ENCODE measurements at places on chromosomes 1 and 21.

GRCh38 chr1:68811806-68812205, 314.9 kb upstream of the DEPDC1 start:
- no peak for DNase-seq

DNA sequence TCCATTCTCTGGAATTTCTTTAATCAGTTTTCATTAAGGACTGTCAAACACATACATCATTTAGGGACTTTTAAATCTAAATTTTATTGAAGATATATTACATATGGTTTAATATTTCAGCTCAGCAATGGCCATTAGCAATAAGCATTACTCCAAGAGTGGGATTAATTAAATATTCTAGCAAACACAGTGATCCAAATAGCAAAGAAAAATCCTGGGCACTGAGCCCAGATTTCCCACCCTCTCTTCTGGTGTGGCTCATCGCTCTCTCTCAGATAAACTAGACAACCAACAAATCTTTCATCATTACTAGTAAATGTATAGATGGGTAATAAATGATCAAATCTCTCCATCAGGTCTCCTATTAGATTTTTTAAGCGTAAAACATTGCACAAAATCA, 53.5 kb upstream of the FOXD3 start:
- peak; percentile 34 for DNase-seq

- no peak for DNase-seq
Observed at GRCh38 chr1:107524301-107524700, 383.5 kb downstream of the NTNG1 start.

GRCh38 chr1:228316589-228317387, 89.8 kb downstream of the TRIM11 start:
- DNase-seq, result no peak

DNA sequence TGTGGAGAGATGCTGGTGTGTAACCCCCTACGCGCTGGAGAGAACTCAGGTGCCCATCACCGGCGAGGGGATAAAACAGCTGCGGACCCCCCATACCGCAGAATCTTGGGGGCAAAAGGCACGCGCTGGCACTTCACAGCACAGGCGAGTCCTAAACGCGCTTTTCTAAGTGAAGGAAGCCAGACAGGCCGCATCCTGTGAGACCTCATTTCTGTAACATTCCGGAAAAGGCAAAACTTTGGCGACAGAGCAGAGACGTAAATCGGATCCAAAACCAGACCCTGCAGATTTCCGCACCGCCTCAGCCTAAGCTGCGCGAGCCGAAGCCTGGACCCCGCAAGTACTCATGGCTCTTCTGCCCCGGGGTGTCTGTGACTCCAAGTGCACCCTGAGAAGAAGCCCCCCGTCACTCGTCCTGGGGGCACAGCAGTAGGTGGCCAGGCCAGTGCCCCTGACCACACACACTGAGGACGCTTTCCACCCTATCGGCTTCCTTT, 60.9 kb downstream of the SLX9 start:
- DNase-seq, result no peak

- no peak for DNase-seq
Observed at GRCh38 chr1:39152923-39153322, 51.6 kb upstream of the MACF1 start.

- no peak for DNase-seq
Observed at GRCh38 chr21:36501589-36501892, 21.6 kb upstream of the CLDN14 start.

DNA sequence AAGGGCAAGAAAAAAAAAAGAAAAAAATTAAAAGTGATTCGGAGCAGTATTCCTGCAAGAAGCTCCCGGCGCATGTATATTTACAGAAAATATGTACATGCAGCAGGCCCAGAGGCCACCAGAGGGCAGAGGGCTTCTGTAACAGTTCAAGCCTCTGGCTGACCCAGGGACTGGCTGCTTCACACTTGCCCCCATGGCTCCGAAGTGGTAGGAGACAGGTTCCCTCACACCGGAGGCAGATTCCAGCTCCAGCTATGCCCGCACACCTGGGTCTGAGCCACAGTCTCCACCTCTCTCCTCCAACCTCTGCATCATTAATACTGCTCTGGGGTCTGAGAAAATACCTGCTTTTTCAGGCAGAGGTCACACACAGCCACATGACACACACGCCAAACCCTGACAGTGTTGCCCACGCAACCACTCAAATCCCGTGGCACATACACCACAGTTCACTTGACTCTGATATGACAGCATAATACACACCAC, 2.2 kb upstream of the ARHGAP30 start:
- DNase-seq, result no peak

DNA sequence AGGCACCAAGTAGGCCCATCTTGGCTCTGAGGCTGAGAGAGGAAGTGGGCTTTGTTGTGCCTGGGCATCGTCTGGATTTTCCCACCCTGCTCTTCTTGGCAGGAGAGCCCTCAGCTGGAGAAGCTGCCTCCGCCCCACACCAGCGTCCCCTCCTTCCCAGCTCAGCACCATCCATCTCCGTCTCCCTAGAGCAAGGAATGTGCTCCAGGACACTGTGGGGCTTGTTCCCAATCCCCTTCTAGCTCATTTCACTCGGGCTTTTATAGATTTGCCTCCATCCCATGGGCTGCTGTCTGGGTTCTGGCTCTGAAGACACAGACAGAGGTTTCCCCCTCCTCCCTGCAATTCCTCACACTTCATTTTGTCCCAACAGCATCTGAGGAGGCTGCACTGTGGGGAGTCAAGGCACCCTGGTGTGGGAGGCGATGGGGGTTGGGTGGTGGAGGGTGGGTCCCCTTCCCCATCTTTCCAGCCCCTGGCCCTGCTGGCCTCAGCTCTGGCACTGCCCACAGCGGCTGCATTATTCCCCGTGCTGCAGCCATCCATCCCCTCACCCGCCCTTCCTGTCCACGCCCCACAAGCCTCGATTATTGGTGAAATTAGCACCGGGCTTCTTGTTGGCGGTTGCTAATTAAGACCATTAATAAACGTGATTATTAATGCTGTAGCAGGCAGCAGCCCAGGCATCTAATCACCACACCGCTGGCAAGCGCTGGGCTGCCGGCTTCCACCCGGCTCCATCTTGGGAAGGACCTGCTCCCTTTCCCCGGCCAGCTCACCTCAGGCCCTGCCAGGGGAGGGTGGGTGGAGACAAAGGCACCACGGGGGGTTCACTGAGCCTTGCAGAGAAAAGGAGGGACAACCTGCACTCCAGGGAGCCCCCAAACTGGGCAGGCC, 21.7 kb downstream of the RHBG start:
- no peak for DNase-seq

GRCh38 chr1:92958203-92958970, 2.9 kb downstream of the DIPK1A start:
- no peak for DNase-seq

- peak; percentile 48 for DNase-seq
Observed at GRCh38 chr1:20472860-20473711, 12.9 kb downstream of the CAMK2N1 start.

GRCh38 chr1:191026828-191027227, 549.2 kb upstream of the BRINP3 start:
- no peak for DNase-seq

DNA sequence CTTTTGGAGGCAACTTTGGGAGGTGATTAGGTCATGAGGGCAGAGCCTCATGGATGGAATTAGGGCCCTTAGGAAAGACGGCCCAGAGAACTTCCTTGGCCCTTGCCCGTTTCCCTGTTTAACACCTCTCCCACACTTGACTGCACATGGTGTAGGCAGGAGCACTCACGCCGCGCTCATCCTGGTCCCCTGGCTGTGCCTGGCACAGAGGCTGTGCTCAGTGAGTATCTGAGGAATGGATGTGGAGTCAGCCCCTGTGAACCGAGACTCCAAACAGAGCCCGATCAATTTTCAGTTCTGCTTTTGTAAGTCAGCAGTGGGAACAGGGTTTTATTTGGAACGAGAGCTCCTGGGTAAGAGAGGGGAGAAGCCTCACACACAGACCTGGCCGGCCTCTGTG, 29.8 kb upstream of the ETV3 start:
- no peak for DNase-seq

GRCh38 chr1:2381741-2382620, 9.4 kb downstream of the MORN1 start:
- DNase-seq, result peak; percentile 74

DNA sequence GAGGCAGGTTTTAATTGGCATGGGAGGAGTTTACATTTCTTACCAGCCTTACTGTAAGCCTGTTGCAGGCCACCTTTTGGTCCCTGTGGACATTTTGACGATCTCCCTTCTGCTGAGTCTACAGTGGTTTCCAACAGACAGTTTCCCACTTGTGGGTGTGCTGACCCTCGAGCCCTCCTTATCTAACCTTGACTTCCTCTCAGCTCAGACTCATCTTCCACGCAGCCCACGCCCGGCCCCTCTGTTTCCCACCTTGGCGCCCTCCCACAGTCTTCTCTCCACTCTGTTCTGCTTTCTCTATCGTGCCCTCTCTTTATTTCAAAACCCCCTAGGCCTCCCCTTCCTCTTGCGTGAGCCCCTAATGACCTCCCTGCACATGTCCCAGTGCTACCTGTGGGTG, 6.1 kb upstream of the ARL8A start:
- DNase-seq, result no peak

DNA sequence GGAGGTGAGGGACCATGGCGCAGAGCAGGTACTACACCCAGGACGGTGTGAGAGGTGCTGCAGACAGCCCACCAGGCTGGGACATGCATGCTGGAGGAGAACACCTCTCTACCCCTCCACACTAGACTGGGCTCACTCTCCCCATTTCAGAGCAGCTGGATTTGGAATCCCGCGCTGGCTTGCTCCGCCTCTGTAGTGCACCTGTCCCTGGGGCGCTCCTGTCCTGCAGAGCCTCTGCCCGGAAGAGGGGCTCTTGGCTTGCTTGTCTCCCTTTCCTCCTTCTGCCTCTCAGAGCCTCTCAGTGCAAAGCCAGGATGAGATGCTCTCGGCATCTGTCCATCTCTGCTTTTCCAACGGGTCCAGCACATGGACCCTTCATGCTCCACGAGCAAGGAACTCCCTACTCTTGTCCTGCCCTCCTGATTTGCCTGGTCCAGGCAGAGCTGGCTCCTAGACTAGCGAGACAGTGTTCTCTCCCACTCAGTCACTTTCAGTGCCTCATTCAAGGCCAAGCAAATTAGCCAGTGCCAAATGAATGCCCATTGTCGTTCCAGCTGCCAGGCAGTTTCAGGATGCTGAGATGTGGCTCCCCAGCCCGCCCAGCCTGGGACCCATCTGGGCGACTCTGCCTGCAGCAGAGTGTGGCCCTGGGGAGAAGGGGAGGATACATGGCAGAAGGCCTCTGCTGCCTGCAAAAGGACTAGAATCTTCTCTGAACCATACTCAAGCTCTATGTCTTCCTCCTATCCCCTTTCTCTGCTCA, 33.7 kb downstream of the CDCA8 start:
- no peak for DNase-seq

DNA sequence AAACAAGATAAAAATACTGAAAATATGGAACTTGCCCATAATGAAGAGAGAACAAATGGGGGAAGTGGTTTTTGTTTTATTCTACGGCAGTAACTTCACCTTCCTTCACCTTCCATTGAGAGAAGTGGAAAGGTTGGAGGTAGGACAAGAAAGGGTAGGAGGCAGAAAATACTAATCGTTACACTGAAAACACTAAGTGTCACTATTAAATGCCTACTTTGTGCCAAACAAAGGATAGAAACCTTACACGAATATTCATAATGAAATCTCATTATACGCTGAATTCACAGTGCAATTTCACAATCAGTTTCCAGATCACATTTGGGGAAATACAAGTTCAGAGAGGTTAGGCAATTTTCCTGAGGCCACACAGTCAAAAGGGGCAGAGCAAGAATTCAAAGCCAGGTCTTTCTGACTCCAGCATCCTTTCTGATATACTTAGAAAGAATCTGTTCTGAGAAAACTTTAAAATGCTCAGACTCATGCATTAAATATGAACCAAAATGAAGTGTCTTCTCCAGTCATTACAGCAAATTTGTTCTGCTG, 3.0 kb downstream of the TIAM1 start:
- no peak for DNase-seq

DNA sequence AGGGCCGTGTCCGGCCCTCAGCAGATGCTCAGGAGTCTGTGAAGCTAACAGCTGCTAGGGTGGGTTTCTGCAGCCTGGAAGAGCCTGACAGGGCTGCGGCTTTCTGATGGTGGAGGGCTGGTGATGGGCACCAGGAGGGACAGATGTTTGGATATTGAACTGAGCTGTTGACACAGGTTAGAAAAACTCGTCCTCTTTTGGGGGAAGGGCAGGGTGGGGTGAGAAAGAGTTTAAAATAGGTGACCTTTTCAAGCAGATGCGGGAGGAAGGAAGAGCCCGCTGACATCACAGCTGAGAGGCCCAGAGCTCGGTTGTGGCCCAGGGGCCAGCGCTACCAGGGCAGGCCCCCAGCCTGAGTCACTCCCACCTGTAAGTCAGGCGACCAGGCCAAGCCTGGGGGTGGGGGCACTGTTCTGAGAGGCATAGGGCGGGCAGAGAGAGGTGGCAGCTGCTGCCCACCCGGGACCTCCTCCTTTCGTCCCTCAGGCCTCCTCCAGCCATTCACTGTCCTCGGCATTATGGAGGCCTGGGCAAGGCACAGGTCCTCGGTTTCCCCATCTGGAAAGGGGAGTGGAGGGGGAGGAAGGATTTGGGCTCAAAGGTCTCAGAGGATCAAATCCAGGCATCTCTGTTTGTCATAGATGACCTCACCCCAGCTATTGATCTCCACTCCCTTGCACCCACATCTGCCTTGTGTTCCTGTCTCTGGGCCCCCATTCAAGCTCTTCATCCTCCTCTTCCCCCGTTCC, 32.3 kb upstream of the ID3 start:
- DNase-seq, result no peak

GRCh38 chr1:34928066-34928696, 1.3 kb downstream of the DLGAP3 start:
- DNase-seq, result no peak

- DNase-seq, result no peak
Observed at GRCh38 chr1:66401244-66401643, 132.7 kb upstream of the SGIP1 start.

- DNase-seq, result no peak
Observed at GRCh38 chr1:237287876-237288521, 246.0 kb downstream of the RYR2 start.

DNA sequence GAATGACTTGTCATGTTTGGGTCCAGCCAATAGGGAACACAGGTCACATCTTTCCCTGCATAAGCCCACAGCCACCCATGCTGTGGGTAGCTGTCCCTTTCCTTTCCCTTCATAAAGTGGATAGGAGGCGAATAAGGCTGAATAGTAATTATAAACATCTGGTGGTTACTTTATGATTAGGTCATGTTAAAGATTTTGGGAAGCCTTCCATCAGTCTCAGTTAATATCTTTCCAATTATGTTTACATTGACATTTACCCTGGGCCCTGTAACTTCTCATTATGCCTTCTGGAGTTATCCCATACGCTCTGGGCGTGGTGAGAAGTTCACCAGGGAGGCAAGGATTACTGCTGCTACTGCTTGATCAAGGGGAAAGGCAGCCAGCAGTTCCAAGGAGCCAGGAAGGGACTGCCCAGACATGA, 197.2 kb downstream of the HLX start:
- no peak for DNase-seq

DNA sequence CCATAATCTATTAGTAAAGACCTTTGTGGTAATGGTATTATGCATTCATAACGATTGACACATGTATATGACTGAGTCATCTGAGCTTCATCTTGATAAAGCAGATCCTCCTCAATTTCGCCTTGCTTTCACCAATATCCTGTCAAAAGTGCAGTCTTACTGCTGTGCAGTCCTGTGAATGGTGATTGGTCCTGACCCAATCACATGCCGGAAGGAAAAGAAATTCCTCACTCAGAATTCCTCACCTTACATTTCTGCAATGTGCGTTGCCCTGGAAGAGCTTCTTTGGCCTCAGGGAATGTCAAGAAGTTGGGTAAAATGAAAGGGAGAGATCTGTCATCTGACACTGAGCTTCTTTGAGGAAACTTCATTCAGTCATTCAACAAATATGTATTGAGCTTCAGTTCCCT, 121.0 kb upstream of the TSPAN2 start:
- peak; percentile 2 for DNase-seq

Data from COLO829 (cell line).